ENCODE measurements at places on chromosomes 1 and 21. TPM values are rescaled to one million over a fixed set of nuclear protein-coding genes. Genes with fewer than 3 reads are reported as not detected.

The MYOM3 gene
- total RNA-seq, result 1.4 TPM

The ANKRD65 gene
- total RNA-seq, result 0.51 TPM

The REN gene
- total RNA-seq, result not detected

The HOOK1 gene
- not detected for total RNA-seq

The ST6GALNAC3 gene
- not detected for total RNA-seq

The FH gene
- 87.3 TPM for total RNA-seq

The FMO4 gene
- total RNA-seq, result 1.6 TPM

The OR10K1 gene
- total RNA-seq, result not detected

The TRIM17 gene
- not detected for total RNA-seq

The SLC50A1 gene
- 34.1 TPM for total RNA-seq

The TP73 gene
- not detected for total RNA-seq

The AMY1A gene
- not detected for total RNA-seq

The WNT9A gene
- total RNA-seq, result 2.1 TPM

All from GM23248 (cell line).